CD4-positive, alpha-beta T cell treated with Interleukin-10 for 1 hour (primary cell): ENCODE measurements at places on chromosomes 3 and 15.

- DNase-seq: no peak
These were observed 188.1 kb downstream of the MINAR1 start for GRCh38 chr15:79620112-79620857.

GRCh38 chr3:43540624-43541023 is 81.2 kb downstream of the ANO10 start:
- no peak for DNase-seq

GRCh38 chr15:95498961-95499360 is 831.5 kb upstream of the NR2F2 start:
- DNase-seq: no peak

GRCh38 chr3:29186131-29186599 is 94.7 kb upstream of the RBMS3 start:
- no peak for DNase-seq

GRCh38 chr3:85495602-85496001 is 536.8 kb downstream of the CADM2 start:
- no peak for DNase-seq

- no peak for DNase-seq
These were observed 62.5 kb upstream of the TLE3 start for GRCh38 chr15:70160267-70160666.

DNA sequence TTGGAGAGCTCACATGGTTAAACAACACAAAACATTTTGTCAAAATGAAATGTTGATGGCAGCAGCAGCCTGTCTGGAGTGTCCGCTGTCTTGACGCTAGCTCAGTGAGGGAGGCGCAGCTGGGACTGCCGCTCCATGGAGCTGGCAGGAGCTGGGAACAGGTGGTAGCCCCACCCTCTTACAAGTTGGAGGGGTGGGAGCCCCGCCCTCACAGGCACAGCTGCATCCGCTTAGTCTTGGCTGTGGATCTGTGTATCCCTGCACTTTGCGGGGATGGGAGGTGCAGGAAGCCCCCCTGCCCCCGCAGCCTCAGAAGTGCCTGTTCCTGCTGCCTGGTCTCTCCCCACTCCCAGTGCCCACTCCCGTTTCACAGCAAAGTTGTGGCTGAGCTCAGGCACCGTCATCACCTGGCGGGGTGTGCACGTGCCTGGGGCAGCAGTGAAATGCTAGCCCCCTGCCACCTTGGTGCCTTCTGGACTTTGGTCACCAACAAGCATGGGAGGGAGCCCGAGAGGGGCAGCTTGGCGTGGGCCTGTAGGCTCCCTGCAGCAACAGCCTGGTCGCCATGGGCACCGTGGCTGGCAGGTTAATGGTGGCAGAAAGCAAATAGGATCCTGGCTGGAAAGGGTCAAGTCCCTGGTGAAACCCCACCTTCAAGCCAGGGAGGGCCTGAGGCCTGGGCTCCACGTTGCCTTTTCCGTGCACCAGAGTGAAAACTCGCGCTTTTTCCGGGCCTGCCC is 53.8 kb upstream of the CADM2 start:
- DNase-seq: no peak

DNA sequence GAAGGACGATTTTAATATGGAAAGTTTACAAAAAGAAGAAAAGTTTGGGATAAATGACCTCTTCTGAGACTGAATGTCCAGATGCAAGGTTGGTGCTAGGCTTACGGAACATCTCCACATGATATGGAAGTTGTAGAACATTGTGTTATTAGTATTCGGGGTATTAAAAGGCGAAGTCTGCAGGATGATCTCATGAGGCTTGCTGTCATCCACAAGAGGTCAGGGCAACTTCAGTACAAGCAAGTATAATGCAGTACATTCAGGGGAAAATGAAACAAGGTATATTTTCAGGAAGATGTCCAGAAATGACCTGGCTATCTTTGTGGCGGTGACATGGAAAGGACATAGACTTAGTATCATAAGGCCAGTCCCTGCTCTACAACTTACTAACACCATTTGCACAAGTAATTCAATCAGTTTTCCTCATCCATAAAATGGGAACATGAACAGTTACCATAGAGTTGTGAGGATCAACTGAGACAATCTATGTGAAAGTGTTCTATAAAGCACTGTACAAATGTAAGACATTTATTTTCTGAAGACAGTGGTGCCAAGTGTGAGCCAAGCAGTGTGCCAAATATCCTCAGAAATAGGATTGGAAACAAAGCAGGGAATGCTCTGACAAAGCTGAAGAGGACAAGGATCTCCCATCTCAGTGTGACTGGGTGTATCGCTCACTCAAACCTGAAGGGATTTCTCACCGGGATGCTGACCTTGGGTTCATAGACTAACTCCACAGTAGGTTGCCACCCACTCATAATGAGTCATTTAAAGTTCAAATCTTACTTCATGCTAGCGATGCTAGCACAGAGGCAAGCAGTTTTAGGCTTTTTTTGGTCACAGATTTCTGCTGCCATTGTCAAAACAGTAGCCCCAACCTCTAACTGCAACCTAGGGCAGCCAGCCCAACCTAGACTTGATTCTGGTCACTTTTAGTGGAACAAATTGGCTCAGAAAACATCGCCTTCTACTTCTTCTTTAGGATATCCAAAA is 118.3 kb downstream of the TIGIT start:
- no peak for DNase-seq

DNA sequence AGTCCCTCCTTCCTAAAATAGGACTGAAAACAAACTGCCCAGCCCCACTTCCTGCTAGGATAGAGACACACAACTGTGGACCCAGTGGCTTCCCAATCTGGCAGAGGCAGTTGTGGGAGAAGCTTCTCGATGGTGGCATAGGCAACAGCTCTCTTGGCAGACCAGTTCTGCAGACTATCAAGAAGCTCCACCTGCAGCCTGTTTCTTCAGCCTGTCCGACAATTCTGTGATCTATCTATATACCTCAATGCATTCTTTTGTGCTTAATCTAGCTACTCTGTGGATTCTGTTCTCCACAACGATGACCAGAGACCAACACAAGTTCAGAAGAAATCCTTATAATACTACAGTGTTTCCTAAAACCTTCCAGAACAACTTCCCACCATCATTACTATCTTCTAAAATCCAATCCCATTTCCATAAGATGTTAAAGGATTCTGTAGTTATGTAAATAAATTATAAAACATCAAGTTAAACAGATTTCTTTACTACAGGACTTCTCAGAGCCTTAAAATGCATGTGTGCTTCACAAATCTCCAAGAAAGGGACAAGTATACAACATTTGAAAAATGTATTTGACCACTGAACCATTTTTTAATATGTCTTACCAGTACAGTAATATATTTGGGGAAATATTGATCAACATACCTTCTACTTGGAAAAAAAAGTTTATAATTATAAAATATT is 57.7 kb downstream of the IGF2BP2 start:
- DNase-seq: no peak

GRCh38 chr3:19103510-19103909 is 44.8 kb upstream of the KCNH8 start:
- no peak for DNase-seq

DNA sequence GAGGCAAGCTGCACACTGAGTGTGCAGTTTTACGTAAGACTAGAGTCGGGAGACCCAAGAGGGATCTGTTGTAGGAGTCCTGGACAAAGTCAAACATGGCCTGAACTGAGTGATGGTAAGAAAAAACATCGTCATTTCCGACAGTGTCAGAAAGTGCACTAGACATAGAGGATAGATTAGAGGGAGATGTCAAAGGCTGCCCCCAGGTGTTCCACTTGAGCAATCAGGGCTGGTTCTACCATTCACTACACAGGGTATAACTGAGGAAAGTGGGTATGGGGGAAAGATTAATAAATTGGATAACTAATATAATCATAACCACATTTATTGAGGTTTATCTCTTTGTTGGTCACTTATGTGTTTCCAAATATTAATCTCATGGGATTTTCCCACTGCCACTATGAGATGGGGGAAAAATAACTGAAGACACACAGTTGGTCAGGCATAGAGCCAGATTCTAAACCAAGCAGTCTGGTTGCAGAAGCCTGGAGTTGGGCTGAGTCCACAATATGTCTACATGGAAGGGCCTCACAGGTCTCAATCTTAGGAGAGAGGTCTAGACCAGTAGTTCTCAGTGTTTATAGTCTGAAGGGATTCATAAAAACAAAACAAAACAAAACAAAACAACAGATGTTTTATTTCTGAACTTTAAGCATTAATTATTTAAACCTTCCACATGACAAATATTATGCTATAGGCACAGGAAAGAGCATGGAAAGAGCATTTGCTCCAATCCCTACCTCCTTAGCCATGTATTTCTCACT is 766.5 kb downstream of the NTRK3 start:
- DNase-seq: no peak

GRCh38 chr15:53671545-53671944 is 87.9 kb downstream of the WDR72 start:
- no peak for DNase-seq
